NCI-H1436 (cell line): ENCODE measurements at places on chromosomes 5 and 9.

DNA sequence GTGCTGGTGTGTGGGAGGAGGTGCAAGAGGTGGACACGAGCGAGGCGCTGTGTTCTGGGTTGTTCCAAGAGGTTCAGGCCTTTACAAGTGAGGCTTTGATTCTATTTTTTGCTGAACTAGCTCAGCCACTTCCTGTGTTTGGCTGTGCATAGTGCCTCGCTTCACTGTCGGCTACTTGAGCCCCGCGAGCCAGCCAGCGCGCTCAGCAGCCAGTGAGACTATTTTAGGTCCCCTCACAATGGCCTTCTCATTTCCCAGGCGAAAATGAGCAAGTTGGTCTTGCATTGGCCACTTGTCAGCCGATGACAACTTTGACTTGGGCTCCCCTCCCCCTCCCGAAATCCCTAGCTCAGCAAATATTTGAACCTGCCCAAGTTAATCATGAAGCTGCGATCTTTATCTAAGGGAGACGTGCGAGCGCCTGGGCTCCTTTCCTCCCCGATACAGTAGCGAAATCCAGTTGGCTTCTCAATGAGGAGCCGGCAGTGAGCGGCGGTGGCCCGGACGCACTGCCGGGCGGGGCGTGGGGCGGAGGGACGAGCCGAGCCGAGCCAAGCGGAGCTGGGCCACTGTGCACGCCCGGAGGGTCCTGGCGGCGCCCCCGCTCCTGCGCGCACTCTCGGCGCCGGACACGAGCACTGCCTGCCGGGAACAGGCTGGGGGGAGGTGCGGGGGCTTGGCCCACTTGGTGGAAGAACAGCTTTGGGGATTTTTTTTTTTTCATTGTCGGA lies 72.6 kb downstream of the PIK3R1 start:
- DNase-seq: no peak

GRCh38 chr9:93306081-93306480 lies 122.1 kb downstream of the WNK2 start:
- DNase-seq: no peak

GRCh38 chr5:79200573-79201183 lies 35.3 kb upstream of the JMY start:
- DNase-seq: no peak

DNA sequence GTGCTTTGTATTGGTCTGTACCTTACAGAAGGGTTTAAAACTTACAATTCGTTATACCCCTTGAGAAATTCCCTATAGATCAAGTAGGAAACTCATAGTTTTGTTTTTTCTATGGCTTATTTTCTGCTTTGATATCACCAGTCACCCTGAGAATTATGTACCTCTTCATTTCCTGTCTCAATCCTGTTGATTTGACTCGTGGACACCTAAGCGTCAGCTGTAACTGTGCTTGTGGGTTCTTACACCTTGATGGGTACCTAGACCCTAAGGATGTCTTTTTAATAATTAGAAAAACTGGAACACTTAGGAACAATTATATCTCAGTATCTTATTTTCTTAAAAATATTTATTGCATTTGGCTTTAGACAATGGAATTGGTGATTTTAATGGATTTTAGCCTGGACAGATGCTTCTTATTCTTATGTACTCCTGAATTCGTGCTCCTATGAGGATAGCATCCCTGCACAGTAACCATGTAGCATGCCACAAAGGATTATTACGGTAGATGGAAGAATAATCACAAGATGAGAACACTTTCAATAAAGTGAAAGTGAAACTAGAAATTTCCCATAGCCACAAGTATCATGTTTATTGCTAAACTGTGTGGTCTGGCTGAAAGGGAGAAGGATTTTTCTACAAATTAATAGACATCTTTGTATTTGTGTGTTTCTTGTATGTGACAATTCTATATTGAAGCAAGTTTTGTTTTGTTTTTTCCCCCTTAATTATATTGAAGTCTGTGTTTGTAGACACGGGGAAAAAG lies 1920.3 kb upstream of the WWC1 start:
- no peak for DNase-seq

DNA sequence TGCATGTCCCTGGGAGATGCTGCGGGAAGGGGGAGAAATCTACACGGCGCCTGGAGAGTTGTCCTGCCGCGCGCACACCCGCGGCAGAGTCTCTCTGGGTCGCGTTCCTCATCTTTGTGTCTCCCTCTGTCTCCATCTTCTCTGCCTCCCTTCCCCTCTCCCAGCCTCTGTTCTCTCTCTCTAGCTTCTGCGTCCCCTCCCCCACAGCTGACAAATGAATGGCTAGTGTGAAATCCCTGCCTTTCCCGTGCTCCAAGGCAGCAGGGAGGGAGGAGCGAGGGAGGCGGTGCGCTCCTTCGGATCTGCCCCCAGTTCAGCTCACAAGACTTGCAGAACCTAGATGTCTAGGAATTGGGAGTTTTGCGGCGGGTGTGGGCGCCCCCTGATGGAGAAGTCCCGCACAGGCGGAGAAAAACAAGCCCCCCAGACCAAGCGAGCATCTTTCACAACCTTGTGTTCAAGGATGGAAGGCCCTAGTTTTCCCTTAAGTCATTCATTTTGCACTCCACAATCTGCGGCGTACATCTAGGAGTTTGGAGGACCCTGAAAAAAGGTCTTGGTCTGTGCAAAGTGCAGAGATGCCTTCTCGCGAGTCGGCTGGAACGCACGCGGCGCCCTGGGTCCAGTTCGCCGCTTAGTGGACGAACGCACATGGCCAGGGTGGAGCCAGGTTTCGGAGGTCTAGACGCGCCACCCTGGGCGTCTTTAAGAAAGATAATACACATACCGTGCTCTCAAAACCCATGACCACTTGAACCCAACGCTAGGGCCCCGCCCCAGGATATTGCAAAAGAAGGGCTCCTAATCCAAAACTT lies 2.0 kb downstream of the VCAN start:
- DNase-seq: peak; percentile 61

GRCh38 chr5:130064484-130064883 lies 160.2 kb downstream of the CHSY3 start:
- DNase-seq: no peak

DNA sequence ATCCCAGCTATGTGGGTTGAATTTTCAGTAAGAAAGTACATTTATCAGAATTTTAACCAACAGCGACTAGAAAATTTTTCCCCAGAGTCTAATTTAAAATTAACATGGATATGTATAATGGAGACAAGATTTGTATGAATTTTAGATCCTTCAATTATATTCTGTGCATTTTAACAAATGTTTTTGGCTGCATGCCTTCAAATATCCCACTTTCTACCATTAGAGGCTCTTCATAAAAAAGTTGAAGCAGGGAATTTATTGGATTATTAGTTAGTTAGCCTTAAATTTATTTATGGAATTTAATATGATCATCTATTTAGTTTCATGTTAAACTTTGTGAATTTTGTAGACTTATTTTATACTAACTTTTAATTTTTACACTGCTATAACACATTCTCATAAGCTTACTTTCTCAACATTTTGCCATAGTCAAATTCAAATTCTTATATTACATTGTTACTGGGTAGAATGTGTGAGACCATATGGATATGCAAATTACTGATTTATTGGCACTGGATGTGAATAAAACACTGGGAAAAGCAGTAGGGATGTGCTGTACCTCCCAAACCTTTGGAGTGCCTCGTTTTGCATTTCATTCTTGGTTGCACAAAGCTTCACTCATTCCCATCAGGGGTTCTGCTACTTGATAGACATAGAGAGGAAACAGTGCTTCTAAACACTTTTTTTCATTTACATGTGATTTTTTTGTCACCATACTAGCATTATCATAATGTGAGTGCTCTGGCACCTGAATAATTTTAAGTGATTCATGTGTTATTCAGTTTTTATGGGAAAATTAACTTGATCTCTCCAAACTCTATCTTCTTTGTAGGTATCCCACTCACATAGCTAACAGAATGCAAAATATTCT lies 491.8 kb upstream of the COX7C start:
- DNase-seq: no peak

- DNase-seq: no peak
Observed at GRCh38 chr5:180596115-180596667, 4.9 kb upstream of the SCGB3A1 start.

DNA sequence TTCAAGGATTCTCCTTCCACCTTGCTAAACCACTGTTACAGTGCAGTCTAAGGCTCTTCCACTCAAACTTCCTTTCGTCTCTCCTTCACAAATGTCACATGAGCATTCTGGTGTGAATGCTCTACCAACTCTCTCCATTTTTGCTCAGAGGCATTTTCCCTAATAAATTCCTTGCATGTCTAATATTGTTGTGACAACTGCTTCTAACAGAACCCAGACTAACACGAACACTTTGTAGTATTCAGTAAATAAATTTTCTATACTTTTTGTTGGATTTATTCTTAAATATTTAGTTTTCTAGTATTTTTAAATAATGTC lies 24.0 kb downstream of the RAPGEF6 start:
- DNase-seq: no peak

DNA sequence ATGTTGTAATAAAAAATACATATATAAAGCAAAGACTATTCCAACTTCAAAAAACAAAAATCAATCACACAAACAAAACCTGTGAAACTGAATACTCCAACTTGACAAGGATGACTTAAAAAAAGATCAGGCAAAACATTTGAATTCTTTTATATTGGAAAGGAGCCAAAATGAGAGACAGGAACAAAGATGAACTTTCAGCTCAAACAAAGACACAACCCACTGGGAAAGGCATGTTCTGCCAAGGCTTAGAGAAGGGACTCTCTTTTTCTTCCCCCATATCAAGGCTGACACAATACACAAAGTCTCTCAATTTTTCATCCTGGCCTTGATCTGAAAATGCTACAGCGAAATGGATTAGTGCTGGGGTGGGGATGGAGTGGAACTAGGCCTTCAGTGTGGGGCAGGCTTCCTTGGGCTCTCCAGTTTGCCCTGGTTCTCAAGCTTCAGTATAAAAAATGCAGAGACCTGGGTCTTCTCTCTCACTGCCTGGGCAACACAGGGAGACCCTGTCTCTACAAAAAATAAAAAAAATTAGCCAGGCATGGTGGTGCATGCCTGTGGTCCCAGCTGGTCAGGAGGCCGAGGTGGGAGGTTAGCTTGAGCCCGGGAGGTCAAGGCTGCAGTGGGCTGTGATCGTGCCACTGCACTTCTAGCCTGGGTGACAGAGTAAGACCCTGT lies 11.6 kb upstream of the FAM169A start:
- no peak for DNase-seq

DNA sequence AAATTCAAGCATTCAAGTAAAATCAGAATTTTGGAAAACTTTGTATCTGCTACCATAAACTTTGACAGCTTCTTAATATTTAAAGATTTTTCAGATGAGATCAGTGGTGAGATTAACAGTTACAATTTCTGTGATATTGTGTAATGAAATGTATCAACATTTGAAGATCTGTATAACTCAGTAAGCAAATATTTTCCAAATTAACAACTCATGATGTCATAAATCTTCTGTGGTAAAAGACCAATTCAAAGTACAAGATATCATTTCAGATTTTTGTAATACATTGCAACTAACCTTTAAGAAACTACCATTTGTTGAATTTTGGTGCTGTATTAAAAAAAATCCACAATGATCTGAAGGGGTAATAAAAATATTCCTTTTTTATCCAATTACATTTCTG lies 352.2 kb downstream of the KIAA0825 start:
- DNase-seq: no peak

GRCh38 chr9:98771209-98771874 lies 25.0 kb downstream of the ANKS6 start:
- no peak for DNase-seq

DNA sequence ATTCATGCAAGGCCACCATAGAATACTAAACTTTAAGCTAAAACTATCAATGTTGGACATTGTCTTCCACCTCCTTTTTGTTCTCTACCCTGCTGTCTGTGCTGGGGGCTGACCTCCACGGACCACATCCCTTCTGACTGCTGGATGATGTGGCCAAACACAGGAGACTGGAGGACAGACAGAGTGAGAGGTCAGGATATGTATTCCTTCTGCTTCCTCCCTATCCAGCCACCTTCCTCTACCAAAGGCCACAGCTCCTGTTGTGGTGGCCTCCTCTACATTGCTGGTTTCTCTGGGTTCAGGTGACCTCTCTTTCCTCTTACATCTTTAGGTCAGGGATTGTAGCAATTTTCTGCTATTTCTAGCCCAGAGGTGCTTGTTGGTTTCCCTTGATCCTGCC lies 148.1 kb downstream of the ACTBL2 start:
- no peak for DNase-seq

GRCh38 chr5:120767178-120767820 lies 303.2 kb downstream of the PRR16 start:
- DNase-seq: no peak

DNA sequence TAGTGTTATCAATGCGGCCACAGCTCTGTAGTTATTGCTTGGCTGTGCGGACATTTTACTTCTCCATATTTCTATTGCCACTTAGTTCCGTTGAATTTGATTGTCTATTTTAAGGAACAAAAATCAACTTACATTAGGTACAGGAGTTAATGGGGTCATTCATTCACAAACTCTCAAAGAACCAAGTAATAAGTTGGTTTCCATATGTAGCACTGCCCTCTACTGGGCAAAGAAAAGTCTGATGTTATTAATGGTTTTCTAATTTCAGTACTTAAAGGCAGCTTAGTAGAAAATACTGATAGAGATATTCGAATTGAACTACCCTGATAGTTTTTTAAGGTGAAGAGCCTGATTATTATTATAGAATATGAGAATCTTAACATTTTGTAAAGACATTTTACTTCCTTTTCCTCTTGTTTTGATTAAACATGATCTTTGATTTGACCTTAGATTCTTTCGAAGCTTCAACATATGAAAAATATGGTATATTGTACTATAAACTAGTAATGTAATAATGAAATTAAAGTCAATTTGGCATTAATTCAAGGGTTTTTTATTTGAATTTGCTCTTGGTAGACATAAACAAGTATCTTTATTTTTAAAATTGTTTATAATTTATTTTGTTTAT lies 119.5 kb upstream of the CTNND2 start:
- no peak for DNase-seq

DNA sequence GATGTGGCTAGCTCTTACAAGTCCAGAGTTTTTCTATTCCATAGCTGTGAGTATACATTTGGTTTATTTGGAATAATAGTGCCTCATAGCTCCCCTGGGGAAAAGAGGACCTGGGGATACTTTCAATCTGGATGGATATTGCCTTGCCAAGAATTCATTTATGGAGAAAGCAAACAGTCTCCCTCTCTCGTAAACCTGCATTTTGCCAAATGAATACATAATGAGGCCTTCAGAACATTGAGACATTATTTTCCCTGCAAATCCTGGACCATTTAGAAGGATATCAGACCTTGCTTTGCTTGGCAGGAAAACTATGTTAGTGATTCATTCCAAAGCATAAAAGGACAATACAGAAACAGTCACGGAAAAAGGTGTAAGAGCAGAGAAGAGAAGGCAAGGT lies 569.6 kb upstream of the BRINP1 start:
- DNase-seq: no peak

DNA sequence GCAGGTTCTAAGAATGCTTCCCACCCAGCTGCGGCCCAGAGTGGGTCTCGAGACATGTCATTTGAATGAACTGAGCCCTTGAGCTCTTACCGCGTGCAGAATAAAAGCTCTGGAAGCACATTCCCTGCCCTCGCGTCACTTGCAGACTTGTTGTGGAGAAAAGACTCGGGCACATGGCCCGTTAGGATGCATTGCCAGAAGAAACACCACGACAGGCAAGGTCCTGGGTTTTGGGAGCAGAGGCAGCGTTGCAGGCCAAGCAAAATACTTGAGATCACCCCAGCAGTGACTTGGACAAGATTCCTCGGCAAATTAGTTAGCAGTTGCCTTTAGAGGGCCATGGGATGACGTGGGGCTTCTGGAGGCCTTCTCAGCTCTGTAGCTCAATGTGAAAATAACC lies 170.8 kb upstream of the MSX2 start:
- DNase-seq: no peak
